ENCODE measurements at places on chromosomes 3 and 15.

GRCh38 chr3:13776253-13777050 lies 103.4 kb downstream of the WNT7A start:
- no peak for DNase-seq

GRCh38 chr15:47296881-47297280 lies 420.4 kb upstream of the SEMA6D start:
- DNase-seq: no peak

- no peak for DNase-seq
Measured at GRCh38 chr3:117355566-117355965, 646.0 kb downstream of the TUSC7 start.

DNA sequence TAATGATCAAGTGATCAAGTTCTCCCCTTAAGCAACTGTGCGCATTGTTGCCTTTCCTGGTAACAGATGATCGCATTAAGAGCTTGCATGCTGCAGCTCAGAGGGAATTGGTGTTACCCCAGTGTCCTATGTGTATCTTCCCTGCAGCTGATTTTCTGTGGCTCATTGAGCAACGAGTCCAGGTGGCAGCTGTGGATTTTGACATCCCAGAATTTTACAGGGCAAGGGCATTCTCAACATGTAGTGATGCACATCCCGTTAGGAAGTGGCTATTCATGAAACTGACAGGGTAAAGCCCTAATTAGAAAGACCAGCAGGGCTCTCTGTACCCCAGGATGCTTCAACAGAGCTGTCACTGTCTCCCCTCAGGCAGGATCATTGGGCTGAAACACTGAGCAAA lies 232.8 kb downstream of the AGBL1 start:
- no peak for DNase-seq

DNA sequence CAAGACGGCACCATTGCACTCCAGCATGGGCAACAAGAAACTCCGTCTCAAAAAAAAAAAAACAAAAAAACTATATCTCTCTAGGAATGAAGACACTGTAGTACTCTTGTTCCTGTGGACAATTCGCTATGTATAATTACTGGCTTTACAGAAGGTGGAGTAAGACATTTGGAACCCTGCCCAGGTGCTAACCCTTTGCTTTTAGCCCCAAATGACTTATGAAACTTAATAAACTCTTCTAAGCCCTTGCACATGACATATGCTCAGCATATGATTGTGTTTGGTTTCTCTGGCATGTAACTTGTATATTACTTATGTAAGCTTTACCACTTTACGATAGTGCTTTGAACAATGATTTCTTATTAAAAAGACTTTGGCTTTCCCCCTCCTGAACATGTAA lies 27.3 kb upstream of the PRTG start:
- DNase-seq: no peak

DNA sequence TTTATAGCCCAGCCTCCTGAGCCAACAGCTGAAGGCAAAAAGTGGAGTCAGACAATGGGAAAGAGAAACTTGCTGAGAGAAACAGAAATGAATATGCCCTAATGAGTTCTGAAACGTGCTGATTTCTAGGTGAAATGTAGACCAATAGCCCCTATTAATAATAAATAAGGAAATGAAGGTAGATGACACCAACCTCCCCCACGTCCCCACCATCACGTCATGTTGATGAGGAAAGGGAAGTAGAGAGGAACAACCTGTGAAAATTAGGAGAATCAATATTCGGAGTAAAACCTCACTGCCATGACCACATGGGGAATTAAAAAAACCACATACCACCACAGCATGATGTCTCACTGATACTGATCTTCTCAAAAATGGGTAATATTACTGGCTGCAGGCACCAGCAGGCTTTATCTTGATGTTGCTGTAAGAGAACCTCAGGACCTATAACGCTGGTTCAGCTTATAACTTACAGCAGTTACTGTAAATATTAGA lies 64.0 kb downstream of the KAT2B start:
- DNase-seq: no peak
